Activated T-helper 1 cell treated with Interleukin-2 at 50 U/mL for 16 hours (primary cell): ENCODE measurements at places on chromosomes 11 and 22.

DNA sequence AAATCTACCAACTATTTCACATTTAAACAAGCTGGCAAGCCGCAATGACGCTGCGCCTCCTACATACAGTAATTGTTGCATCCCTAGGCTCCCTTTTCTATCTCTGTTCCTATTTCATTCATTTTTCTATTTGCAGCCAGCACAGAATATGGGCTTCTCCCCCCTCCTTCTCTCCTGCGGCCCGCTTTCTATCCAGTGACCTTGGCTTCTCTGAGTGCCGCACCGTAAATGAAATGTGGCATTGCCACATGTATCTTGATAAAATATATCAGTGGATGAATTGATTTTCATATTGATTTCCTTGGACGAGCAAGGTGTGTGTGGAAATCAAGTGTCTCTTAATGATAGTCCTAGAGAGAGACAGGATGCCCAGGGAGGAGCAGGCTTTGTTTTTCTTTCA is 70.2 kb downstream of the ZBTB16 start:
- no peak for DNase-seq

DNA sequence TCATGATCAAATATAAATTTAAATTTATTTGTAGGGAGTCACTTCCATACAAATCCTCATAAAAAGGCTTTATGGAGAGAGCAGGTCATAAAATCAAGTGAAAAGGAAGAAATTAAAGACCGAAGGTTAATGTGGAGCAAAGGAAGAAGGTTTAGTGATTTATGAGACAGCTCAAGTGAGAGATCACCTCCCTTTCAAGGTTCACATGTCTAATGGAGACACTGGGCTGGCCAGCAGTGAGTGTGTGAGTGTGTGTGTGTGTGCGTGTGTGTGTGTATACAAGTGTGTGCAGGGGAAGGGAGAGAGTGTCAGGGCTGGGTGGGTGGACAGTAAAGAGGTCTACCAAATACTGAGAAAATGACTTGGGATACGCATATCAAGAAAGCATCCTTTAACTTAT is 251.2 kb downstream of the FAT3 start:
- no peak for DNase-seq

GRCh38 chr11:45391168-45391850 is 105.2 kb upstream of the SYT13 start:
- no peak for DNase-seq

DNA sequence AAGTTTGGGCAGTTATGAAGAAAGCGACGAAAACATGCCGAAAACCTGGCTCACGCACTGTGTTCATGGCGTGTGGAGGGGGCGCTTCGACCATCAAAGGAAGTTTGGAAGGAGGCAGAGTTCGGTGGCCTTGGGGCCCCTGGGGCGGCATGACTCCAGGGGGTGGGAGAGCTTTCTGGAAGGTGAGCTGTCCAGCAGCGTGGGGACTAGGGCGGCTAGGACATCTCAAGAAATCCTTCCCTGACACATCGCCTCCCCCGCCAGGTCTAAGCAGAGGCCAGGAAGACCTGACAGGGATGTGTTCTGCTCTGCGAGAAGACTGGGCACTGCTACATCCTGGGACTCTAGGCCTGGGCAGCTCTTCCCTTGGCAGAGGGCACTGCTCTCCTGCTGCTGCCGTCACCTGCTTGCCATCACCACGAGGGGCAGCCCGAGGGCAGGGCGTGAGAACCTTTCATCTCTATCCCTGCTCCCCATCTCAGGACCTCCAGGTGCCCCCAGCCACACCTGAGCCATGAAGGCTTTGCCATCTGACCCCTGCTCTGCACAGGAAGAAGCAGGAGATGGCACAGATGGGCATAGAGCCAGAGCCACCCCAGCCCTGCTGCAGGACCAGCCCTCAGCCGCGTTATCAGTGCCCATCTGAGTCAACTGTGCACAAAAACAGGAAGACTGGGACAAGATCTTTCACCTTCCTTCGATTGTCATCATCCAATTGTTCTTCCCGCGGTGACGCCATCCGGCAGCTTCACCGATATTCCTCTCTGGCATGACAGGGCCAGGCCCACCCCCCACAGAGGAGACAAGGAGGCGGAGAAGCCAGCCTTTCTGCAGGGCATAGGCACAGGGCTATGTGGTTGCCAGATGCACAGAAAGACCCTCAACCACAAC is 12.7 kb downstream of the LINC01488 start:
- no peak for DNase-seq

- no peak for DNase-seq
These were observed 43.0 kb upstream of the WT1 start for GRCh38 chr11:32478277-32478731.

GRCh38 chr11:70778883-70779282 is 380.6 kb downstream of the CTTN start:
- no peak for DNase-seq

DNA sequence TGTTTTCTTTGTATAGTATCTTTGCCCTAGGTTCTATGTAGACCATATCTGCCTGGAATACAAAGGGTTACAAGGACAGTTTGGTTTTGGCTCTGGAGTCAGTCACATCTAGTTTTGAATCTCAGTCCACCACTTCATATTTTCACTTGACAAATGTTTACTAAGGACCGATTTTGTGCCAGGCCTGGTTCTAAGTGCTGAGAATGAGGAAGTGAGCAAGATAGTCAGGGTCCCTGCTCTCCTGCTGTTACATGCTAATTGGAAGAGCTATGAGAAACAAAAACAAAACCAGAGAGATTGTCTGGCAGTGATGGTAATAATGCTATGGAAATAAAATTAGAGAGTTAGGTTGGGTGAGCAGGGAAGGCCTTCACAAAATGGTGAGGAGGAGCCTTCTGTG is 66.1 kb upstream of the ARHGAP20 start:
- DNase-seq, result no peak

DNA sequence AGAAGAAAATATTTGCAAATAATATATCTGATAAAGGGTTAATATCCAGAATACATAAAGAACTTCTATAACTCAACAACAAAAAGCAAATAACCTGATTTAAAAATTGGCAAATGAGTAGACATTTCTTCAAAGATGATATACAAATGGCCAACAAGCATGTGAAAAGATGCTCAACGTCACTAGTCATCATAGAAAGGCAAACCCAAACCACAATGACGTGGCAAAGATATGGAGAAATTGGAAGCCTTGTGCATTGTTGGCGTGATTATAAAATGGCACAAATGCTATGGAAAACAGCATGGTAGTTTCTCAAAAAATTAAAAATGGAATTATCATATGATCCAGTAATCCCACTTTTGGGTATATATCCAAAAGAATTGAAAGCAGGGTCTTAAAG is 466.3 kb downstream of the TBC1D22A start:
- no peak for DNase-seq

- DNase-seq, result no peak
These were observed 46.0 kb upstream of the KLHL35 start for GRCh38 chr11:75478783-75479596.

DNA sequence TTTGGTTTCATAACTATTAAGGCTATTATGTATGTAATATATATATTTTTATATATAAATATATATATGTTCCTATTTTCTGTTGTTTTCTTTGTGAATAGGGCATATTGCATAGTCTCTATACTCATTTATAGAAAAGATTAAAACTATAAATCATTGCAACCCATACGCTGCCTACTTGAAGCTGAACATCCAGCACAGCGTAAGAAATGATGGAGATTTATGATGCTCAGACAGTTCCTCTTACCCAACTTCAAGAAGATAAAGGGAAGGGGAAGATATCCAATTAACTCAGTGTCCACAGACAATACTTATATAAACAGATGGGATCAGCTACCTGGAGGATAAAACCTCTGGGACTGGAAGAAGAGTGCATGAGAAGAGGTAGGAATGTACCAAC is 791.7 kb downstream of the FAM181B start:
- DNase-seq, result no peak

DNA sequence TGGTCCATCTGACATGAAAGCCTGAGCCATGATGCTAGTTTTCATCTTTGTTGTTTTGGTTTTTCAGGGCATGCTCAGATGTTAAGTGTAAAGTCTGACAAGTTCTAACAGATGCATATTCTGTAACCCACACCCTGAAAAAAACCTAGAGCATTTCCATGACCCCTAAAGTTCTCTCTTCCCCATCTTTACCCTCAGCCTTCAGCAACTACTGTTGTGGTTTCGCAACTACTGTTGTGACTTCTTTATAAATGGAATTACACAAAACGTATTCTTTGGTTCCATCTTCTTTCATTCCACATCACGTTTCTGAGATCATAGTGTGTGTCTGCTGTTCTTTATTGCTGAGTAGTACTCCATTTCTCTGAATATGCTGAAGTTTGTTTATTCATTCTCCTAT is 65.1 kb upstream of the LDLRAD3 start:
- no peak for DNase-seq

- DNase-seq, result no peak
These were observed 60.7 kb downstream of the STK33 start for GRCh38 chr11:8533332-8533731.

GRCh38 chr22:18909556-18909955 is 3.4 kb downstream of the DGCR6 start:
- DNase-seq, result no peak

DNA sequence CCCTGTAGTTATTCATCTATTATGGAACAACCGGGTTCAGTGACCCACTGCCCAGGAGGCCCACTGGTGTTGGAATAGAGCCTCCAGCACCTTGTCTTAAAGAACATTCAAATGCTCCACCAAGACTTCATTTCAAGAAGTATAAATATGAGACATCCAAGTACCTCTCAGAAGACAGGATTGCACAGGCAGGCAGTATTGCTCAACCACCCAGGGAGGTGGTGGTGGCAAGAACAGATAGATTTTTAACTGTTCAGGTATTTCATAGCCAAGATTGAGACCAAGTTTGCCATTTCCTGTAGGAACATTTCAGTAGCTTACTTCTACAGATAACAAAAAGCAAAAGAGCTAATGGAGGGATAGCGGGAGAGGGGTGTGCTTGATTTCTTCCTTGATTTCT is 78.7 kb downstream of the COMMD9 start:
- no peak for DNase-seq

- peak; percentile 54 for DNase-seq
These were observed 5.1 kb upstream of the B4GALNT4 start for GRCh38 chr11:363948-364761.
